ENCODE measurements at places on chromosomes 16 and 17.

DNA sequence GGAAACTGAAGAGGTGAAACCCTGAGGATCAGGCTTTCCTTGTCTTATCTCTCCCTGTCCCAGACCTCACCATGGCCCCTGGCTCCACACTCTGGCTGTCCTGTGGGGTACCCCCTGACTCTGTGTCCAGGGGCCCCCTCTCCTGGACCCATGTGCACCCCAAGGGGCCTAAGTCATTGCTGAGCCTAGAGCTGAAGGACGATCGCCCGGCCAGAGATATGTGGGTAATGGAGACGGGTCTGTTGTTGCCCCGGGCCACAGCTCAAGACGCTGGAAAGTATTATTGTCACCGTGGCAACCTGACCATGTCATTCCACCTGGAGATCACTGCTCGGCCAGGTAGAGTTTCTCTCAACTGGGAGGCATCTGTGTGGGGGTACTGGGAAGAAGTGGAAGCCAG lies 1.4 kb downstream of the CD19 start:
- no peak for DNase-seq

GRCh38 chr16:54942353-54942943 lies 11.8 kb downstream of the IRX5 start:
- DNase-seq: no peak

DNA sequence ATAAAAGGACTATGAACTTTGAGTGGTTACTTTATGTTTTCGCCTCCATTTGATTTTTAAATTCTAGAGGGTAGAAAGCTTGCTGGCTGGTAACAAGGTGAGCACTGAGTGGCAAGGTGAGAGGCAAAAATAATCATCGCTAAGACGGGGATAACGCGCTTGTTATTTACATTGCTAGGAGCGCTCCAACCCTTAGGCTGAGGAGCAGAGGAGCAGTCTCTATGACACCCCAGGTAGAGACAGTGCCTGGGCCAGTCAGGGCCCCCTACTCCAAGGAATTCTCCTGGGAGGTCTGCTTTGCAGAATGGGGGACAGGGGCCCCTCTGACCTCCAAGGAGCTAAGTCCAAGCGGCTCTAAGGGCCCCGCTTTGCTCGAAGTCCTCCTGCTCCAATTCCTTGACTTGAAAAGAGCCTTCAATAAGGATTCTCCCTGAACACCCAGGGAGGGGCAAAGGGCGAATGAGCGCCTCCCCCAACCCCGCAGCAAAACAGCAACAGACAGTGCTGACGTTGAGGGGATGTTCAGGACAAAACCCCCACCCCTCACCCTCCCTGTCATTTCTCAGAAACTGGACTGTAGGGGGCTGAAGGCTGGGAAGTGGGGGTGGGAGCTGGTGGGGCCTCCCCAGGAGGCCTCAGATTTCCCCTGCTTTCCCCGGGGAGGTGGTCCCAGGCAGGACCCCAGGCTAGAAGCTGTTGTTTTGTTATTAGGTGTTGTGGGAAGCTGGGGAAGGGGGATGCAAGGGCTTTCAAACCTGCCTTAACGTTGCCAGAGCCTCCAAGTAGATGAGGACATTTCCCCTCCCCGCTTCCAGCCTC lies 10.2 kb upstream of the FOXF1 start:
- no peak for DNase-seq

DNA sequence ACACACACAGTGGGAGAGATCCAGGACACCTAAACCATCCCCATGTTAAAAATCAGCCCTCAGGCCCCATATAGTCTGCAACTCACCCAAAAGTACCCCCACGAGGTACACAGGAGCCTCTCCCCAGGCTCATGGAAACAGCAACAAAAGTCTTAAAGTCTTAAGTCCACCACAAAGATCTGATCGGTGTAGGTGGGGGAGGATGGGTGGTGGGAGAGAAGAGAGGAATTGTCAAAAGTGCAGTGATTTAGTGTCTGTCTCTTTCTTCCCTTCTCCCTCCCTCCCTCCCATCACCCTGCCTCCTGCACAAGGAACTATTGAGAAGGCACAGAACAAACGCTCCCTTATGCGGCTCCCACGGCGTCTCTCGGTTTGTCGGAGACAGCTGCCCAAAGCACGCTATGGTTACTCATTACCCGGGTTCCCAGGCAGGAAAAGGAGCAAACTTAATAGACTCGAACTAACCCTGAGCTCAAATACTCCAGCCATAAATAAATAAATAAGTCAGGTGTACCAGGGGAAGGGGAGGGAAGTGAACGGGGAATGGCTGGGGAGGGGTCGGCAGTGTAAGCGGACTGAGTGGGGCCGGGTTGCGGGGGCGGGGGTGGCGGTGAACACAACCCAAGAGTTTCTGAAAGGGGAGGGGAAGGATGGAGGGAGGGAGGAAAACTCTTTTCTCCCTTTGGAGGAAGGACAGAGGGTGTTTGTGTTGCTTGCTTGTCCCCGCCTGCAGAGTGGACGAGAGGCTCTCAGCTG lies 477.4 kb downstream of the SLC39A11 start:
- DNase-seq: no peak

- DNase-seq: no peak
Observed at GRCh38 chr16:51129105-51129504, 22.0 kb downstream of the SALL1 start.

DNA sequence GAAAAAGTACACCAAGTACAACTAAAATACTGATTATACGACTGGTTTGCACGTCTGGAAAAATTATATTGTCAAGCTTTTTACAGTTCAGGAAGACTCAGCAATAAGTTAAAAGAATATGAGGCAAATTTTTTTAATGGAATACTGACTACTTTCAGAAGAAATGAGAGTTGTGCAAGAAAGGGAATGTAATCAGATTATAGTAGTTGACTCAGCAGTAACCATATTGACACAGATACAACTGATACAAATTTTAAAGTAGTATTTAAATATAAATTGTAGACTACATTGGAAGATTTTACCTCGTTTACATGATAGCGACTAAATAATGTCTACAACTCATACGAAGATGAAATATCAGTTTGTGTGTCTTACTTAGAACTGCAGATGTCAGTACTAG lies 16.7 kb downstream of the ASGR2 start:
- no peak for DNase-seq

- no peak for DNase-seq
Observed at GRCh38 chr16:6362321-6362720, 970.3 kb upstream of the RBFOX1 start.

DNA sequence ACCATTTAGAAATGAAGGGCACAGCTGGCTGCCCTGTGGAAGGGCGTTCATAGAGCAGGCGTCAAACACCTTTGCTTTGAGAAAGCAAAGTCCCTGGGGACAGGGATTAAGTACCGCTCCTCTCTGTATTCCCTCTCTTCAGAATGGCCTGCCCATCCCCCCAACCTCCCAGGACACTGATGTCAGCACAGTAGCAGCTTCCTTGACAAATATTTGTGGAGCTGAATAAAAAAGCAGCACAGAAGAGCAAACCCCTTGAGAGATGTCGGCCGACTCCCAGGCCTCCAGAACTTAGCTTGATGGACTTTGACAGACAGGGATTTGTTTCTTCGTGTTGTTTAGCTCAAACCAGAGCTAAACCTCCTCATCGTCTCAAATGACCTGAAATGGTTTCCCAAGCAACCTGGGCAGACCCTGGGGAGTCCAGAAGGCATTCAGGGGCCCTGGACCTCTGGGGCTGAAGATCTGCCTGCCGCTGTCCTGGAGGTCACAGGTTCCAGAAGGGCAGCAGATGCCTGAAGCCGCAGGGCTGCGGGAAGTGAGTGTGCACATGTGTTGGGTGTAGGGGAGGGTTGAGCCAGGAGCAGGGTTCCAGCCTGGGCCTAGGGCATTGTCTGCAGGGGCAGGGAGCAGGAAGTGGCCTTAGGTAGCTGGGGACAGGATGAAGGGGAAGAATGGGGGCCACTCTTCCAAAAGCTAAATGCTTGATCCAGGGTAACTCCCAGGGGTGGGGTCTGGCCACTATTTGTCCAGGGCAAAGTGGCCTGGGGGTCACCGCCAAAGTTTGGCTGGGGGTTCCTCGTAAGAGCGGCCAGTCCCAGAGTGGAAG lies 42.3 kb upstream of the NKD1 start:
- no peak for DNase-seq

- DNase-seq: no peak
Observed at GRCh38 chr17:20151174-20151573, 142.0 kb downstream of the SPECC1 start.
